ENCODE measurements at places on chromosomes 5 and 9.

DNA sequence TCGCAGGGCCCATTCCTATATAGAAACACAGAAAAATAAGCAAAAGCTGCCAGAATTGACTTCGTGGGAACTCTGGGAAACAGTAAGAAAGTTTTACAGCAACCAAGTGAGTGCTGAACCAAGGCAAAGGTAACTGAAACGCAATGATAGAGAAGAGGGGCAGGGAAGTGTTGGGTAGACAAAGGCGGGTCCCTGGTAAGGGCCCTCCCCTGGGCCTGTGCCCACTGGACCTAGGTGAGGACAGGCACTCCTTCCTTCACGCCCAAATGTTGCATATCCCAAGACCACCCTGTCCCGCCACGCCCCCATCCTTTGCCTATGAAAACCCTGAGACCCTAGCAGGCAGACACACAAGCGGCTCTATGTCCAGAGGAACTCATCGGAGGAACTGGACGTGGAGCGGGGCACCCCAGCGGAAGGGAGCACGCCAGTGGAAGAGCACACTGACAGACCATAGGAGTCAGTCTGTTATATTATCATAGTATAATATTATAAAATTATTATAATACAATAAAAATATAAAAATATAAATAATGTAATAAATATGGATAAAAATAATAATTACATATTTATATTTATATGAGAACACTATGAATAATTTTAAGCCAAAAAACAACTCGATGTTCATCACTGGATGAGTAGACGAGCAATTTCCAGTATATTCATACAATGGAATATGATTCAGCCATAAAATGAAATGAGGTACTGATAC lies 27.9 kb downstream of the CDKN2A start:
- DNase-seq, result no peak

- no peak for DNase-seq
These were observed 36.3 kb downstream of the PTGER4 start for GRCh38 chr5:40716000-40716399.

DNA sequence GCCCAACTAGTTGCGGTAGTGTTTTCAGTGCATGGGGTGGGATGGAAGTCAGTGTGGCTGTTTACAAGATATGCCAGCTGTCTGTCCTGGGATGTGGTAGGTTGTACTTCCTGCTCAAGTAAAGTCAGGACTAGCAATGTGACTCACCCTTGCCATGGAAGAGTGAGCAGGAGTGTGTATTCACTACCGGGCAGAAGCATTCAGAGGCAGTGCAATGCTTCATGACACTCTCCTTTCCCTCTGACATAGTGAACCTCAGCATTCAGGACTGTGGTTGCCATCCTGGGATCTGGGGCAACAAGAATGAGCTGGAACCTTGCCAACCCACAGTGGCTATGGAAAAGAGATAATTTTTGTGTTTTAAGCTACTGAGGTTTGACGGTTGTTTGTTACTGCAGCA lies 68.9 kb downstream of the BOD1 start:
- no peak for DNase-seq

DNA sequence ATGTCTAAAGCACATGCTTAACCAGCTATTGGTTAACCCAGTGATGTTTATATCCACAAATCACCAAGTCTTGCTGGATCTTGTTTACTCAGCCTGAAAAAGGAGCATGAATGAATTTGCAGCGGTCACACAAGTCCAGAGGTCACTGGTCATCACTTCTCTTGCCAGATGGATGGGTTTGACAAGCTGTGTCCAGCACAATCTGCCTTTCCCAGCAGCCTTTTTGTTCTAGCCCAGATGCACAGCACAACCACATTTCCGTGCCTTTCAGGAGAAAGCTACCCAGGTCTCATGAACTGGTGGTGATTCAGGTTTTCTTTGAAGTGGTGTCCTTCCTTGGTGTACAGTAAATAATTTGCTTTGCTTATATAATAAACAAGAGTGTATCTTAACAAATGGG lies 32.1 kb downstream of the TMEM252 start:
- DNase-seq, result no peak

- no peak for DNase-seq
These were observed 644.5 kb downstream of the KCTD16 start for GRCh38 chr5:144815131-144815530.

DNA sequence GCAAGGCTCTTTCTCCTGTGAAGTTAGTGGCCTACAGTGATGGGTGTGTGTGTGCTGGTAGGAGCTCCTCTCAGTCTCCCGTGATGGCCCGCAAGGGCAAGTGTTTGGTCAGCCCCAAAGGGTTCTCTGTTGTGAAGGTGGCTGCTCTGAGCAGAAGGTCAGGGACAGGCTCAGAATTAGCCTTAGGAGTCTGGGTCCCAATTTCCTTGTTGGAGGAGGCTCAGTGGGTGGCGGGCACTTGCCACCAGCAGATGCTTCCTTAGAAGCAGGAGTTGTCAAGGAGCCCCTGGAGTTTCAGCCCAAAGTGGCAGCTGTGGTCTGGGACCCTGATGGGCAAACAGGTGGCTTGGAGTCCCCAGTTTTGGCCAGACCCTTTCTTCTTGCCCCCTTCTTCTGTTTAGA lies 154.4 kb downstream of the MACROH2A1 start:
- DNase-seq, result no peak

- DNase-seq, result no peak
These were observed 396.9 kb downstream of the KDM4C start for GRCh38 chr9:7154650-7155049.

DNA sequence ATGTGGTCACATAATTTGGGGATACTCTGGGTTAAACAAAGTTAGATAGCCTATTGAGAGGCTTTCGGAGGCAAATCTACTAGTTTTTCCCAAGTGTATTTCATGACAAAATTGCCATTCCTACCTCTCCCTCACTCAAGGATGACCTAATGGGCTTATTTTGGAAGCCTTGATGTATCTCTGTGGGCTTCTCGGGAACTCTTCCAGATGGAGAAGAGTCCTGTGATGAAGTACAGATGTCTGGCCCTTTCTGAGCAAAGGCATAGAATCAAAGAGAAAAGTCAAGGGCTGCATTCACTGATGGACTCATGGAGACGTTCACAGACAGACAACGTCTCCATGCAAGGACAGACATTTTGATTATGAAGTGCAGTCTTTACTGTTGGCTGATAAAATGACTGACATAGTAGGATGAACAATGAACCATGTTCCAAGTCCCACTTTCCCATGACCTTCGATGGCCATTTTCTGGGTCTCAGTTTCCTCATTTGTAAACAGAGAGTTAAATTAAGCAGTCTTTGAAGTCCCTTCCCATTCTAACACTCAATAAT lies 347.2 kb upstream of the CD180 start:
- no peak for DNase-seq

DNA sequence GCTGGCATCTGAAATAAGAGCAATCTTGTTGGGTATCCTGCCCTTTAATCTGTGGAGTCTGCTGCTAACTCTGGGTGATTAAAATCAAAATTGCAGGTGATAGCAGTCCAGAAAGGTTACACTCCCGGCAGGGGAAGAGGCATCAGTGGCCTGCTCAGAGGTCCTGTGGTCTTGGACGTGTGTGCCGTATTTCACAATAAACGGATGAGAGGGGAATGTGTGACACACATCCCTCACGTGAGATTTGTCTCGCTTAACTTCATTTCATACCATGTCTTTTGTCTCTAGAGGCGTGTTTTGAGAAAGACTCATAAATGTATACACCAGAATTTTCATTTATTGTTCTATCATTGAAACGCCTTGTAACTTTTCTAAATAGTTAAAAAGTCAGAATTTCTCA lies 36.6 kb downstream of the FAM240B start:
- DNase-seq, result no peak

- no peak for DNase-seq
These were observed 502.4 kb downstream of the GADD45G start for GRCh38 chr9:90107040-90107725.

DNA sequence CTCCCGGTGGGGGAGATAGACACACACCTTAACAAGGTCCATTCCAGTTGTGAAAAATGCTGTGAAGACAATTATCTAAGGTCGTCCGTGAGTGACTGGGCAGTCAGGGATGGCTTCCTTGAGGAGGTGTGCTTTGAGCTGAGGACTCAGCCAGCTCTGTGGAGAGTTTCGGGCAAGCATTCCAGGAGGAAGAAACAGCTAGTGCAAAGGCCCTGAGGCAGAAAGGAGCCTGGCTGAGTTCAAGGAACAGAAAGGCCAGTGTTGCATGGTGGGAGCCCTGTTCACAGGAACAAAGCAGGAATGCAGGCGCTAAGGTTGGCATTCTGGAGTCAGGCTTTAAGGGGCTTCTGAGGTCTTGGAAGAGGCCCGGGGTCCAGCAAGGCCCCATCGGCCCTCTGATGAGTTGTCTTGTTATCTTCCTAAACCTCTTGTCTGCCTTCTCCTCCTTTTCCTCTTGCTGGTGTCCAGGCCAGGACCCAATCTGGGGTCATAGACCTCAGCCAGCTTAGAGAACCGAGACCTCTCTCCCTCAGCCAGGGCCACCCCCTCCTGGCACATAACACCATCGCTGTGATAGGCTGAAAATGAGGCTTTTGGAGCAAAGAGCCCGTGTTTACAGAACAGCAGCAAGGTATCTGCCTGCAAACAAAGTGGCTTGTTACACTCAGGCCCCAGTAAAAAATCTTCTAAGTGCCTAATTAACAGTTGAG lies 270.2 kb upstream of the MVB12B start:
- no peak for DNase-seq

DNA sequence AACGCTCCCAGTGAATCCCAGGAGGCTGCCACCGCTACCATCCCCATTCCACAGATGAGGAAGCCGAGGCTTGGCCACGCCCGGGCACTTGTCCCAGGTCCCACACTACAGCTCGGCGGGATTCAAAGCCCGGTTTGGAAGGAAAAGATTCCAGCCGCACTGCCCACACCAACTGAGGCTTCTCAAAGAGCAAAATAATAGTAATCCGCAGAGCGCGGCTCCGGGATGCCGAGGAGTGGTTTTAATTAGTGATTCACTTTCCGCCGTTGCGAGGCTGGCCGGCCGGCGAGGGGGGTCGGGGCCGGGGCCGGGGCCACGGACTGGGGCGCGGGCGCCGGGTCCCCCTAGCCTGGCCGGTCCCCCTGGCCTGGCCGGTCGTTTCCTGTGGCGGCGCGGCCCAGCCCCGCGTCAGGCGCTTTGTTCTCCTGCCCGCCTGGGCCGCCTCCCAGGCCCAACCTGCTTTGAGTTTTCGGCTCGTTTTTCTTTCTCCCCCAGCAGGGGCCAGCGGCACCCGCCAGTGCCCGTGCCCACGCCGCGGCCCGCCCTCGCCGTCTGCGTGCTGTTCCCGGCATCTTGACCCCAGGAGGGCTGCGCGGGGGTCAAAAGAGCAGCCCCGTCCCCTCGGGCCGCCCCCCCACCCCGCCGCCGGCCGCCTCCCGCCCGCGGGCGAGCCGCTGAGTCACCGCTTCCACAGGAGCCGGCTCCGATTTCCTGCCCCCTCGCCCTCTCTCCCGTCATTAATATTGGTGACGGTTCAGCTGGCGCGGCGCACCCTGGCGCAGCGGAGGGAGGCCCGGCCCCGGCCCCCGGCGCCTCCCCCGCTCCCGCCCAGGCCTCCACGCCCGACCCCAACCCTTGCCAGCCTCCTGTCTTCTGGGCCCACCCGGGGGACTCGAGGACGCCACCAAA lies 31.2 kb downstream of the FGF18 start:
- peak; percentile 34 for DNase-seq

- DNase-seq, result no peak
These were observed 26.6 kb downstream of the IDNK start for GRCh38 chr9:83649515-83649914.

DNA sequence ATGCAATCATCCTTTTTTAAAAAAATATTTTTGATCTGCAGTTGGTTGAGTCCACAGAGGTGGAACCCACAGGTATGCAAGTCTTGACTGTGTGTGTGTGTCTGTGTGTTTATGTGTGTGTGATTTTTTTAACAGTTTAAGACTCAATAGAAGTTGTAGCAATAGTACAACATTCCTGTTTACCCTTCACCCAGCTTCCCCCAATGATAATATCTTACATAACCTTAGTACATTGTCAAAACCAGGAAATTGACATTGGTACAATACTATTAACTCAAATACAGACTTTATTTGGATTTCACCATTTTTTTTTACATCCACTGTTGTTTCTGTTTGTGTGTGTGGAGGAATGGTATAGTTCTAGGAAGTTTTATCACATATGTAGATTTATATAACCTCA lies 81.8 kb downstream of the SV2C start:
- no peak for DNase-seq

GRCh38 chr5:180592176-180592575 lies 877 bp upstream of the SCGB3A1 start:
- DNase-seq, result no peak

GRCh38 chr5:59058969-59059687 lies 476.3 kb downstream of the RAB3C start:
- DNase-seq, result no peak

- no peak for DNase-seq
These were observed 161.9 kb upstream of the HMHB1 start for GRCh38 chr5:143649937-143650621.

DNA sequence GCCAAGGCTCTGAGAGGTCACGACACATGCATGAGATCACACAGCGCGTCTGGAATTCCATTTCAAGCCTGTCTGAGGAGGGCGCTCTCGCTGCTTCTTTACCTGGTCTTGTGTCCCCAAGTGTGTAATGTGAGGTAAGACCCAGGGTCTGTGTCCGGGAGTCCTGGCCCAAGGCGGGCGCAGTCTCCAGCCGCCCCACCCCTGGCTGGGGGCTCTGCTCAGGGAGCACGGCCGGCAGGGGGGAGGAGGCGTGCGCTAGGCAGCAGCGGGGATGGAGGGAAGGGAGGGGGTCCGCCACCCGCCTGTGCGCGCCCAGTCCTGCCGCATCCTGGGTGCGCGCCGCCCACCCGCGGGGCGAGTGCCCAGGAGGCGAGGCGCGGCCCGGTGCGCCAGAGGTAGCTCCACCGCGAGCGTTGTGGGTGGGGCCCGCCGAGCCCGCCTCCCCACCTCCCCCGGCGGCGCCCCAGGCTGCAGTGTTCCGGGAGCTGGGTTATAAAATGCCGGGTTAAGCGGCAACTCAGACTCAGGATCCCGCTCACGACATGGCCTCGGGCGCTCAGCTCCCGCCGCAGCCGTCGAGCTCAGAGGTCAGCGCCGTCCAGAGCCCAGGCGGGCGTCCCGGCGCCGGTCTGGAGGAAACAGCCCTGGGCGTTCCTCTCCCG lies at the start of gene CCNI2:
Gene CCNI2, plus strand, starts transcription at position 473 of the 662 bp plus-strand sequence. Its CDS starts 70 bp downstream, at position 543.
- DNase-seq, result peak; percentile 31

- peak; percentile 70 for DNase-seq
These were observed 2.2 kb upstream of the CCDC125 start for GRCh38 chr5:69334793-69335268.

GRCh38 chr5:146474065-146474464 lies 26.9 kb downstream of the TCERG1 start:
- DNase-seq, result no peak

GRCh38 chr9:123669346-123669745 lies 260.6 kb downstream of the DENND1A start:
- no peak for DNase-seq

GRCh38 chr5:112491257-112491656 lies 72.2 kb upstream of the EPB41L4A start:
- no peak for DNase-seq

- DNase-seq, result no peak
These were observed 217.7 kb downstream of the DEPDC1B start for GRCh38 chr5:60482301-60482700.

Measured in stimulated activated CD4-positive, alpha-beta T cell treated with anti-CD3 and anti-CD28 coated beads, TNF-alpha, amount 100 ng/mL, for 24 hours (primary cell).